ENCODE measurements at places on chromosomes 13 and 19.

DNA sequence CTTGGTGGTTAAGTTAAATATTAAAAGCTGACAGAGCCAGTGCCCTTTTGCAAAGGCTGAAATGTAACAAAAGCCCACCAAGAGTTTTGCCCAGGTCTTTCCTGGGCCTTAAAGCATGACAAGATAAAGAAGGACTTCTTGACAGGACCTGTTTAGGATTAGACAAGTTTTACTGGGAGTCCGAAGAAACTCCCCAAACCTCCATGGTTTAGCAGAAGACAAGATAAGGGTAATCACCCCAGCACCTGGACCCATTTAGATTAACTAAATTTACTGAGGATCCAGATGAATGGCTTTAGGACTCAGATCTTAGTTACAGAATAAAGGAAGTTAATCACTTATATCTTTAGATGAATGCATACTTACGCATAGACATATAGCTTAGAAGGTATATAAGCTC, 14.8 kb upstream of the UFM1 start:
- DNase-seq: no peak

DNA sequence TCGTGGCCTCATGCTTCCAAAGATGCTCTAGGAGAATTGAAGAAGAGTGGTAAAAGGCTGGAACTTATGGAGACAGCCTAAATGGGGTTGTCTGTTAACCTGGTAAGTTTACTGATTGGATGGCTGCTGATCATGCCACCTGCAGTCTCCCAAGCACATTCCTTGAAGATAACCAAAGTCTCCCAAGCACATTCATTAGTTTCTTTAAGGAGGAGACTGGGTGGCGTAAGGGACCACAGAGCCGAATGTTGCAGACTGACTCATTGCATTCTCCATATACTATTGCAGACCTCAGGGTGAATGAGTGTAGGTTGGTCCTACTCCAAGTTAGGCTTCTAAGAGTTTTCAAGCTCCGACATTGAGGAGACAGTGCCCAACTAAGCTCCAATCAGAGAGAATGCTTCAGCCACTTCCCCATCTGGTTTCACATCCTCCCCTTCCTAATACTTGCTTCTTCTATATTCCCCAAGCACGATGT, at the start of gene IGFL3:
Gene IGFL3 (minus strand): TSS at position 51 of the 478 bp plus-strand sequence. CDS start 39 bp downstream, at position 12.
- no peak for DNase-seq

DNA sequence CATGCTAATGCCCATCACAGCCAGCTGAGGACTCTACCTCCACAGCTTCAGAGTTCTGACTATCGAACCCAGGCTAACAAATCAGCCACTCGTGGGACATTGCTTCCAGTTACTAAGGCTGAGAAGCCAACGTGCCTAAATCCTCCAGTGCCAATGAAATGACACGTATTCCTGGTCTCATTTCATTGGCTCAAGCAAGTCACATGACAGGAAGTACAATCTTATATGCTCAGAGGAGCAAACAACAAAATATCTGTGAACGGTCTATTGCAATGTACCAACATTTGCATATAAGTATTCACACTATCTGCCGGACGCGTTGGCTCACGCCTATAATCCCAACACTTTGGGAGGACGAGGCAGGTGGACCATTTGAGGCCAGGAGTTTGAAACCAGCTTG, 12.8 kb upstream of the IZUMO2 start:
- no peak for DNase-seq

DNA sequence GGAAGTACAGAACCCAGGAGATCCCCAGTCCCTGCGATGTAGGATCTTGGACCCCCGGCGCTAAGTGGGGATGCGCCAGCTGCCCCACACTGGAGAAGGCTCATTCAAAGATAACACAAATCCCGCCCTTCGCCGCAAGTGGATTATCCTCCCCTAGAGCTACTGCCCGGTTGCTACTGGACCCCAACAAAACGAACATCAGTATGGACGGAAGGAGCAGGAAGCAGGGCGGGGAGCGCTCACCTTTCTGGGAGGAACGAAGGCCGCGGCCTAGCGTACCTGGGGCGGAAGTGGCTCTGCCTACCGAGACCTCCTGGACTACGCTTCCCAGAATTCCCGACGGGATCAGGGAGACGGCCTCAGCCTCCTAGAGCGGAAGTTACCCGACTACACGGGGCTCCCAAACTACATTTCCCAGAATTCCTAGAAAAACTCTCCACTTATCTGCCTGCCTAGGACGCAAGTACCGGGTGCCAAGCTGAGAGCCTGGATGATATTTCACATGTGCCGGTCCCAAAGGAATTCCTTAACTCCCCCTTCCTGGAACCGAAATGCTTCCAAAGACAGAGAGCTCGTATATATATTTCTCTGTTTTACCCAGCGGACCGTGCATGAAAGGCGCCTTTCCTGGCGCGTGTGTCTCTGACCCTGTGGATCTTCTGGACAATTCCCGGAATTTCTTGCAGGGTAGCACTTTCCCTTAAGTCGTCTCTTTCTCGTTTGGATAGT, at the start of gene ZNF112:
Gene ZNF112 (minus strand): TSS at position 298 of the 729 bp plus-strand sequence. CDS start 16,141 bp downstream, outside the sequence.
- no peak for DNase-seq

GRCh38 chr19:7294558-7295212, 471 bp upstream of the INSR start:
- peak; percentile 88 for DNase-seq

DNA sequence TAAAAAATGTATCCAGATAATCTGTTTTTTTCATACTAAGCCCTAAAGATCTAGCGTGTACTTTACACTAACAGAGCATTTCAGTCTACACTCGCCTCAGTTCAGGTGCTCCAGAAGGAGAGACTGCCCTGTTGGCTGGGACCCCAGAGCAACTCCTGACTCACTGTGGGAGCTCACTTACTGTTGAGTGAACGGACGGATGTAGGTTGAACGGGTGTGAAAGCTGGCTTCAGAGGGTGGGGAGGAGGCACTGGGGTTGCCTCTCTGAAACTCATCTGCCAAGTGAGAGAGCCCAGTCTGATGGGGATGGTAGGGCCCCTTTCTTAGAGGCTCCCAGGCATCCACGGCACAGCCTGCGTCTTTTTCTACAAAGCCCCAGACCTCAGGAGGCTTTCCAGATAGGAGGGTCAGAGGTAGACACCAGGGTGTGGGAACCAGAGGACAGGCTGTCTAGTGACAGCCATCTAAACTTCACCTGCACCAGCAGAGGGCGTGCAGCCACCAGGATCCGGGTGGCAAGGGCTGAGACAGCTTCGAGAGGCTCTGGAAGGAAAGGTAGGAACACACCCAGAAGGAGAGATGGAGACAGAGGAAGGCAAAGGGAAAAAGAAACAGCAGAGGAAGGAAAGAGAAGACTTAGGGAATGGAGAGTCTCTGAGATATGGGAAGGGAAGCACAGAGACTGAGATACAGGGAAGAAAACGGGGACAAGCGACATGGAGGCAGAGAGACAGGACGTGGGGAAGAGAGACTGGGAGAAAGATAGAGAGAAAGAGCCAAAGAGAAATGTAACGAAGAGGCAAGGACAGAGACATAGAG, 3.7 kb downstream of the KASH5 start:
- no peak for DNase-seq

DNA sequence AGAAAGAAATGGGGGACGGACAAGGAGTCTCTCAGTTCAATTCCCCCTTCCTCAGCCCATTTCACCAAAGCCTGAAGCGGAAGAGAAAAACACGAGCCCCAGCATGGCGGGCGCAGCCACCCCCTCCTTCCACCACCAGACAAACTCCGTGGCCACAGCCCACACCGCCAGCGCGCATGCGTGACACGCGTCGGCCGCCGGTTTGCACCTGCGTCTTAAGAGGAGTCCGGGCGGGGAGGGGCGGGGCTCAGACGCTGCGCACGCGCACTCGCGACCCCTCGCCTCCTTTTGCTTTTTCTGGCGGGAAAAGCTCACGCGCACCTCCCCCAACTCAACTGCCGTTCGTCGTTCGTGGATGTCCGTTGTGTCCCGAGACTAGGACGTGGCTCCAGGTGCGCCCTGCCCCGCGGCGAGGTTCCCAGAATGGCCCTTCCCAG, at the start of gene KASH5:
Gene KASH5 (plus strand): TSS at position 314 of the 437 bp plus-strand sequence. CDS start 2,635 bp downstream, outside the sequence.
- DNase-seq: no peak

DNA sequence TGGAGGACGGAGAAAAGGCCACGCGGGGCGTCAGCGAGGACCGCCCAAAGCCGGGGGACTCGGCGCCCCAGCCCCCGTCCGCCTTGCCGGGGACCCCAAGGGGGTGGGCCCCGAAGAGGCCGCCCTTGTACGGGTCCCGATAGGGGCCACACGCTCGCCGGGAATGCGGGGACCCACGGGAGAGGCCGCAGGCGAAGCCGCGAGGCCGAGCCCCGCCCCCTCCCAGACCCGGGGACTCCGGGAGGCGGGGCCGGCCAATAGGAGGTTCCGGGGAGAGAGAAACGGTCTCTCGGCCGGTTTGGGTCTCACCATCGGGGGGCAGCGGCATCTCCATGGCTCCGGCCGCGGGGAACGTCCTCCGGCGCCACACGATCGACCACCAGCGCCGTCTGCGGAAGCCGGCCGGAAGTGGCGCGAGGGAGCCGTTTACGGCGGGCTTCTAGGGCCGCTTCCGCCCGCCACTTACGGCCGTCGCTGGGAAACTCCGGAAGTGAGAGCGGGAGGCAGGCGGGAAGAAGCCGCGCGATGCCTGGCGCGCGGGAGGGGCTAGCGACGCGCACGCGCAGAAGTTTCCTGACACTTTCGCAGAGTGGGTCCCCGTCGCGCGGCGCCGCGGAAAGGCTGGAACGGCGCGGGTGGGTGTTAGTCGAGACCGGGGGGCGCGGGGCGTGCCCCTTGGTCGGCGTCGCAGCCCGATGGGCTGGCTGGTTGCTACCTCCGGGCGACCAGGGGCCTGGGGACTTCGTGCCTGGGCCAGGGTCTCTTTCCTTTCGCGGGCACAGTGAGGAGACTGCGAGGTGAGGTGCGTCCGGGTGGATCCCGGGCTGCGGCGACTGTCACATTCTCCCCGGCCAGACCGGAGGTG, at the start of gene CHERP:
Gene CHERP (minus strand): TSS at position 393 of the 865 bp plus-strand sequence. CDS start 59 bp downstream, at position 334.
- no peak for DNase-seq

DNA sequence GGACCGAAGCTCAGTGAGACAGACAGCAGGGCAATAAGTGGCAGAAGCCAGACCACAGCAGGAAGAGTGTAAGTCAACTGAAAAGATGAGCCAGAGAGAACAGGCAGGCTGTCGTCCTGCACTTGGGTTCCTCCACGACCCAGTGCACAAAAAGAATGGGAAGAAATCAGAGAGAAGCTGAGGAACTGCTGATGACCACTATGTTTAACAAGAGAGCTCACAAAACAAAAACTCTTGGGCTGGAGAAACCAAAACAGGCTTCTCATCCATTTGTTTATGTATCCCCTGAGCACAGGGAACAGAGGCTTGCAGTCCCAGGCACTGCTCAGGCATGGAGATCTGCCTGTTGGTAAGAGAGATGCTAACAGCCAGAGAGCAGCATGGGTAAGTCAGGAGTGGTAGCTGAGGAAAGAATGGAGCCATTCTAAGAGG, 14.0 kb downstream of the AKAP8L start:
- no peak for DNase-seq

DNA sequence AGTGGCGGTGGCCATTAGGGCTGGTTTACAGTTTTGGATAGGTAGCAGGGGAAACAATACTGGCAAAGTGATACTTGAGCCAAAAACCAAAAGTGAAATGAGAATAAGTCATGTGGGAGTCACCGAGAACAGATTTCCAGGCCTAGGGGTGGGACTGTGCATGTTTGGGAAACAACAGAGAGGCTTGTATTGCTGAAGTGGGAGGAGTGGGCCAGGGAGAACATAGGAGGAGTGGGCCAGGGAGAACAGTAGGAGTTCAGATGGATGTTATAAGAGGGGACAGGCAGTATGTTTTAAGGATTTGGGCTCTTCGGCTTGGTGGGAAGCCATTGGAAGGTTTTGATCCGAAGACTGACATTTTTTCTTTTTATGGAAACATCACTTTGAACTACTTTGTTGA, 35.5 kb downstream of the AKAP11 start:
- DNase-seq: no peak

DNA sequence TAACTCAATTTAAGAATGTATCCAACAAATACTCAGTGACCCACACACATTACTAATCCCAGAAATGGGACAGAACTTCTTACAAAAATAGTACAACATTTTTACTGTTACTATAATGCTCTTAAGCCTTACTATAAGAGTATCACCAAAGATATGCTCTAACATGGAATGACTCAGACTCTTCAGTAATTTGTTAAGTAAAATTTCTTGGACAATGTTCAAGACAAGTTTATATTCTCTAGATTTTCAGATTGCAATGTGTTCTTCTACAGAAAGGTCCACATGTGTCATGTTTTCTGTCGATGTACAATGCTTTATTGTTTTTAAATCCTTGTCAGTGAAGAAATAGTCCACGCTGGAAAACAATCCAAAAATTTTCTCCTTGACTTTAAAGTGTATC, 66.3 kb upstream of the RFXAP start:
- DNase-seq: no peak

DNA sequence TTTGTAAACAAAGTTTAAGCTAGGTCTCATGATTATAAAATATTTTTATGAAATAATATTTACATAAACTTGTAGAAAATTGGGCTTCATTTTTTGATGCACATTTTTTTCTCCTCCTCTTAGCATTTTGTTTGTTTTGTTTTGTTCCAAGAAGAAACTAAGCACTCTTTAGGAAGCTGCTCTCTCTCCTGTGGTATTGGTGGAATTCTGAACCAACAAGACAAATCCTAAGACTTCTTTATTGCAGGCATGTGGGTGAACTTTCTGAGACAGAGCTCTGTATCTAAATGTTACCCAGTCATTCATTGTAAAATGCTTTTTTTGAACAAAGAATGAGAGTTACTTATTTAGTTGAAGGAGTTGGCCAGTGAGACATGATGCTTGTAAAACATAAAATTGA, 39.3 kb downstream of the LMO7 start:
- no peak for DNase-seq

GRCh38 chr13:107712145-107712860, 503.0 kb downstream of the LIG4 start:
- DNase-seq: no peak

- no peak for DNase-seq
These were observed 252.5 kb downstream of the OXGR1 start for GRCh38 chr13:96741779-96742178.

GRCh38 chr13:102185375-102185984, 216.4 kb downstream of the FGF14 start:
- no peak for DNase-seq

GRCh38 chr19:29677001-29677817, 11.9 kb downstream of the PLEKHF1 start:
- no peak for DNase-seq

- DNase-seq: no peak
These were observed 609.5 kb downstream of the UQCRFS1 start for GRCh38 chr19:28603453-28603852.

Data from vagina (tissue), 2 donors.